ENCODE measurements at places on chromosomes 6 and 20.

DNA sequence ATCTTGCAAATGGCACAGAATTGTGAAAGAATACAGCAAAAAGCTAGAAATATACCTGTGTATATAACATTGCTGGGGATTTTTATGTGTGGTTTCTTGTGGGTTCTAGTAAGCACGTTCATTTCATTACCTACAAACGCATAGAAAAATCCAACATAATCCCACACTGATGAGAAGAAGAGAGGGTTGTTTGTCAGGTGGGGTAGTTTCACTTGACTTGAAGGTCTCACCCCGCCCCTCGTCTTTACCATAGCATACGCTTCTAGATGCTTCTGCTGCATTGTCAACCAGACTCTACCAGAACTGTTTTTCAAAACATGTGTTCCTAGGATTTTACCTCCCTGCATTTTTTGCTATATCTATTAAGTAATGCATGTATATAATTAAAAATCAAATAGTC is 284.1 kb upstream of the TAB2 start:
- no peak for DNase-seq

- DNase-seq = no peak
Observed at GRCh38 chr6:142335415-142335814, 33.6 kb downstream of the ADGRG6 start.

- no peak for DNase-seq
Observed at GRCh38 chr6:104955927-104956730, 778 bp upstream of the LIN28B start.

DNA sequence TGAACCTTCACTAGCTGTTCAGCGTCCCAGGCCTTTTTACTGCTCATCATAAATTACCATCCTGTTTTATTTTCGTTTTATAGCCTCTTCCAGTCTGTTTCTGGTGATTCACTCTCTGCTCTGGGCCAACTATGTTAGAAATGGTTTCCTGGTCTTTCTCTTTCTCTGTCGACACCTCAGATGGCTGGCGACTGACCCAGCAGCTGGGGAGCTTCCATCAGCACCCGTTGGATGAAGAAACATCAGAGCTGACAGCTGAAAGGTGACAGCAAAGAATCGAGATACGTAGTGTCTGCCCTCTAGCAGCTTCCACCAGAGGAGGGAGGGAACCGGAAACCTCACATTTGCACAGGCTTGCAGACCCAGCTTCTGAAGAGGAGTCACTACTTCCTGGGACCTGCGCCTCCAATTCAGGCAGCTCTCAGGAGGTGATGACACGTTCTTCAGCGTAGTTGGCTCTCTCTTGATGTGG is 82.9 kb upstream of the MLN start:
- DNase-seq = no peak

GRCh38 chr6:134416418-134417154 is 98.7 kb upstream of the SGK1 start:
- DNase-seq = no peak

Data from esophagus squamous epithelium (tissue), 5 donors.